ENCODE measurements at places on chromosomes 7 and 10. TPM values are rescaled to one million over a fixed set of nuclear protein-coding genes. Genes with fewer than 3 reads are reported as not detected.

Gene CYP26C1
- total RNA-seq = 0.15 TPM

DNA sequence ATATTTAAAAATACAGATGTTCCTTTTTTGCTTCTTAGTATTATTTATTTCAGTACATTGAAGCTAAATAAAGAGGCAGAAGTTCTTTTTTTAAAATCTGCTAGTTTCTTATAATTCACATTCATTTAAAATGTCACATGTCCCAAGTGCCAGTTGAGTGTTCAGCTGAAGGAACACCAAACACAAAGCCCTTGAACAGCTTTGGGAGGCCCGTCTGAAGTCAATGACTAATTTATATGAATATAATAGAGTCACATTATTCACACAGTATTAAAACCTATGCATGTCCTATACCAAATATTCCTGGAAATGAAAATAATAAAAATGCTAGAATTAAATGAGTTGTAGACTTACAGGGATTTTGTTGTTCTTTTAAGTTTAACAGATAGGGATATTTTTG, 70.3 kb downstream of the GNAI1 start:
- DNase-seq = no peak

Gene LBX1
- total RNA-seq = not detected

- no peak for DNase-seq
These were observed 568.2 kb downstream of the DNAJB6 start for GRCh38 chr7:157904866-157905570.

DNA sequence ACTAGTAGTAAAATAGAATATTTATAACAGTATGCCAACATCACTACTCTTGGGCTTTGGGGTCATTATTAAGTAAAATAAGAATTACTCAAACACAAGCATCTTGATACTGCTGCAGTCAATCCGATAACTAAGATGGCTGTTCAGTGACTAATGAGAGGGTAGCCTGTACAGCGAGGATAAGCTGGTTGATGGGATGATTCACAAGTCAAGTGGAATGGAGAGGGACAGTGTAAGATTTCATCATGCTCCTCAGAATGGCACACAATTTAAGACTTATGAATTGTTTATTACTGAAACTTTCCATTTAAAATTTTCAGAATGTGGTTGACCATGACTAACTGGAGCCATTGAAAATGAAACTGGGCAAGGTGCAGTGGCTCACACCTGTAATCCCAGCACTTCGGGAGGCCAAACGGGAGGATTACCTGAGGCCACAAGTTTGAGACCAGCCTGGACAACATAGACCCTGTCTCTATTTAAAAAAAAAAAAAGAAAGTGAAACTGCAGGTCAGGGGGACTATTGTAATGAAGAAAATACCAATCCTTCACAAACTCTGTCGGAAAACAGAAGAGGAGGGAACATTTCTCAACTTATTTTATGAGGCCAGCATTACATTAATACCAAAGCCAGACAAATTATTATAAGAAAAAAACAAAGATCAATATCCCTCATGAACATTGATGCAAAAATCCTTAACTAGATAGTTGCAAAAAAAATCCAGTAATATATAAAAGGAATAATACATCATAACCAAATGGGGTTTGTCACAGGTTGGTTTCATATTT, 11.2 kb downstream of the AVL9 start:
- DNase-seq = no peak

Measured in chondrocyte (in vitro differentiated cells).